ENCODE measurements at places on chromosomes 5 and 9.
A peak's percentile ranks its signal among the peaks of the same experiment; 100 is the strongest.

DNA sequence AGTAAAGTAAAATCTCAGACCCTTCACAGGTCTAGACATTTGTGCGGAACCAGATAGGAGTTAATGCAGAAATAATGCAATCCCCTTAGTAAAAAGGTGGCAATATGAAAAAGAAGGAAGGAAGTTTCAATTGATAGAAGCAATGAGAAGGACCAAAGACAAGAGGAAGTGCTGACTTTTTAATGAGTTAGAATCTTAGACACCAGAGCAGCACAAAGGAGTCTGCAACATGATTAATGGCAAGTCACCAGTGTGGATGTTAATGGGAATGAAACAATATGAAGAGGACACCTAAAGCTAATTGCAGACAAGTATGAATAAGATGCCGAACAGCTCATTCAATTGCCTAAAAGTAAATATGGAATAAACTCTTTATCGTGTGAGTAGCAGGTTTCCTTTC lies 50.9 kb downstream of the MEGF9 start:
- no peak for DNase-seq

GRCh38 chr9:134253606-134254205 lies 72.5 kb upstream of the RXRA start:
- no peak for DNase-seq

DNA sequence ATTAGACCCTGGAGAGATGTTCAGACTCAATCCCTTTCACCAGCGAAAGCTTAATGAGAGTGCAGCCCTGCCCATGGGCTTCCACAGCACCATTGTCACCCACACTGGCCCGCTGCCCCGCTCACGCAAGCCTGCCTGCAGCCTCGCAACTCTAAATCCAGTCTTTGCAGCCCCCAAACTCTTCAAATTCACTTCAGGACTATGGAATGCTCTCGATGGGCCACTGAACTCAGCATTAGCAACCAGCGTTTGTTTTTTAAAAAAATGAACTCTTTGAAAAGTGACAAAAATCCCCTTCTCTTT lies 17.1 kb downstream of the DCANP1 start:
- no peak for DNase-seq

DNA sequence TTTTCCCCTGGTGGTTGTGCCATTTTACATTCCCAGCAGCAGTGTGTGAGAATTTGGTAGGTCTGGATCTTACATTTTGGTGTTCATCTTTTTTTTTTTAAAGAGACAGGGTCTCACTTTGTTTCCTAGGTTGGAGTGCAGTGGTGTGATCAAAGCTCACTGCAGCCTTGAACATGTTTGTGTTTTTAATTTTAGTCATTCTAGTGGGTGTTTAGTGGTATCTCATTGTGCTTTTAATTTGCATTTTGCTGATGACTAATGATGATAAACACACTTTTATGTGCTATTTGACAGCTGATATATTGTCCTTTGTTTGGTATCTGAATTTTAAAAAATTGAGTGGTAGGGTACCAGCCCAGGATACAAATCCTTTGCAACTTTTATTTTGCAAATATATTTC lies 53.4 kb upstream of the POMT1 start:
- DNase-seq, result no peak

GRCh38 chr9:110337727-110338126 lies at the start of gene TXNDC8:
Gene TXNDC8, minus strand, starts transcription at chr9:110337863.
- DNase-seq, result no peak

- no peak for DNase-seq
Measured at GRCh38 chr5:35331956-35332950, 102.0 kb upstream of the PRLR start.

GRCh38 chr9:119026120-119026519 lies 343.1 kb downstream of the BRINP1 start:
- DNase-seq, result no peak

GRCh38 chr5:39176759-39177630 lies 42.4 kb downstream of the FYB1 start:
- peak; percentile 84 for DNase-seq

DNA sequence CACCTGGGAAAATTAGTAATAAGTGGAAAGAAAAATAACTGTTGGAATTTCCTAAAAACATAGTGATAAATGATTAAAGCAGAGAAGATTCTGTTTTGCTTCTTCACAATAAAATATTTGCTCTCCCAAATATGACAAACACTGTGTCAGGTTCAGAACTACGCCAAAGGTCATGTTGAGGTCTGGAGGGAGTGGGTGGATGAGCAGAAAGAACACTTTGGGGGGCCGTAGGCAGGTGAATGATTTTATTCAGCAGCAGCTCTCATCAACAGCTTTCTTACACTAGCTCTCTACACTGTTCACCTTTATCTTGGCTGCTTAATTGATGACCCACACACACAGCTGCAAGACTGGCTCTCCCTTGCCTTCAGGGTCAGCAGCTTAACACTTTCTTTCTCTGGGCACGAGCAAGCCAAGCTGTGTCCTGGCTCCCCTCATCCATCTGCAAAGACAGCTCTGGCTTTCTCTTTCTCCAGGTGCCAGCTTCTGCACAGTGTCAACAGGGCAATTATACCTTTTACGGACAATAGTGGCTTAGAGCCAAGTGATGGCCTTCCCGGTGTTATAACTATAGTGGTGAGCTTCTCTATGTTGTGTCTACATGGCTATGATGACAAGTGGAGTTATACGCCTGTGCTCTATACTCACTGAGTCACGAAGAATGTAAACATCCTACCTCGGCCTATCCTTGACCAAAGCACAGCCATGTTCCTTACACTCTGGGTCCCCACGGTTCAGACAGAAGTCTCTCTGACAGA lies 18.9 kb upstream of the GPX8 start:
- DNase-seq, result no peak

- DNase-seq, result no peak
Measured at GRCh38 chr9:36937951-36938350, 96.1 kb downstream of the PAX5 start.

DNA sequence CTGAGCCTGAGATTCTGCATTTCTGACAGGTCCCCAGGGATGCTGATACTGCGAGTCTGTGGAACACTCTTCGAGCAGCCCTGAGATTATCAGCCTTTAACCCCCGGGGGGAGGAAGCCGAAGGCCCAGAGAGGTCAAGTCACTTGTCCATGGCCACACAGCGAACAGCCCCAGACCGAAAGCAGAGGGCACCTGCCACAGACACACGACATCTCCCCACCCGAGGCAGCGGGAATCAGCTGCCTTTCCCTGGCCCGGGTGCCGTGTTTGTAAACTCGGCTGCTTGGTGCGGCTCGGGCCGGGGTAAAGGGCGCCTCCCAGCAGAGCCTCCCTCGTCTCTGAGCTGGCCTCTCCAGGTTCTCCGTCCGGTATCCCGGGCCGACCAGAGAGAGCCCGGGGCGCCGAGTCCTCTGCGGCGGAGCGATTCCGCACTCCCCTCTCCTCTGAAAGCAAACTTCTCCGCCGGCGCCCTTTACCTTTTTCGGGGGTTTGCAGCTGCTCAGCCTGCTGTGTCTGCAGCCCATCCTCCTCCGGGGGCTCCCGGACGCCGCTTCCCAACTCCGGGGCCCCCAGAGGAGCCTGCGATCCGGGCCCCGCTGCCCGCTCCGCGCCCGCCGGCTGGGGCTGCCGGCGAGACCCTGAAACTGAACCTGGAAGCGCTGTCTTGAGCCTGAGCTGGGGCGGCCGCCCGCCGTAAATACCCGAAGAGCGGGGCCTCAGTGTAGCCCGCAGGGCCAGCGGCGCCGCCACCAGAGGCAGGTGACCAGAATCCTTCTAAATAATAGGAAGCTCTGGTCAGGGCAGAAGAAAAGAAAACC lies at the start of gene CCDC69:
Gene CCDC69, minus strand, starts transcription at position 646 of the 818 bp plus-strand sequence. Its CDS starts 122 bp downstream, at position 524.
- DNase-seq, result peak; percentile 72

DNA sequence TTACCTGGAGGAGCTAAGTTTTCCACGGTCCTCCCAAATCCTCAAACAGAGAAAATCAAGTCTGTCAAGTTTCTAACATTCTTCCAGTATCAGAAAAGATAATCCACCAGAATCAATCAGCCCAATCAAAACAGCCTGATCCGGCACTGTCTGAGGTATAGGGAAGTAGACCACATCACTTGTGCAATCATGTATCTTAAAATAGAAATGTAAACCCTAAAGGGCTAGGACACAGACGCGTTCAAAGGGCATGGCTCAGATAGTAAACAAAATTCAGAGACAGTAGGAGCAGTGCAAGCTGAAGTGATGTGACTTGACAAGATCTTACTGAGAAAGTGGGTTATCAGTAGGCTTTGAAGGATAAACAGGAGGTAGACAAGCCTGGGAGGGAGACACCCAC lies 252.4 kb upstream of the DAPK1 start:
- DNase-seq, result no peak

- DNase-seq, result no peak
Measured at GRCh38 chr9:36039696-36040095, 3.0 kb downstream of the RECK start.

DNA sequence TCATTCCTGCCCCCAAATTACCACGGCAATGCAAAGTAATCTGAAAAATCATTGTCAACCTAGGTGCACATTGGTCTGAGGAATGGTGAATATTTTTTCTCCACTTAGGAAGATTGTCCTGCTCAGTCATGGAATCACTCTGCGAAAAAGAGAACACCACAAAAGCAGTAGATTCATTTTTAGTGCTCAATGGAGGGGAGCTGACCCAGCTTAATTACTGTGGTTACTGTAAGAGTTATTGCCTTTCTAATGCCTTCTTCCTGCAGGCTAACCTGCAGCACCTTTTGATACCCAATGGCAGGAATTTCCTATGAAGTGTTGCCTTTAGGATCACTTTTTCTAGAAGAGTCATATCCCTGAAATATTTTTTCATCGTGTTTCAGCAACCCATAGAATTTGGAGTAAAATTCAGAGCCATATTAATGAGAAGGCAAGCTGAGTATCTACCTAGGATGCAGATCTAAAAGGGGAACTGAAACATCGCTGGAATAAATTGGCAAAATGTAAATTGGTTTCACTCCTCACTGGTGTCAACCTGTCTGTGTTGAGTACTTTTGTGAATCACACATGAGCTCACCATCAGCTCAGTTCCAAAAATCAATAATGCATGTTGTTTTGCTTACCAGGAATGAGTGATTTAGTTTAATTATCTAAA lies 464.5 kb downstream of the CSNK1G3 start:
- no peak for DNase-seq

DNA sequence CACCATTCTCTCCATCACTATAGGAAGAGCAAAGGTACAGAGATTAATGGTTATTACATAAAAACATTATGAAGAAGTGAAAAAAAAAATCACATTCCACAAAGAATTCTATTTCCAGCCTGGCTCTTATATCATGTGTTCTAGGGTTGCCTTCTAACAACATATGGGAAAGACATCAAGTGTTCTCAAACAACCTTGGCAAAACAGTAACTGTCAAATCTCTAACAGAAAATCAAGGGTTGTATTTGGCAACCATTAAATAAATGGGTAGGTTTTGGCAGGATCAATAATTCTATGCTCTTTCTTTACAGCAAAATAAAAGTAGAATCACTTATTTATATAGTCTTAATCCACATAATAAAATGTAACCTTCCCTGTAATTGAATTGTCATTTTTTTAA lies 728.9 kb downstream of the MAT2B start:
- no peak for DNase-seq

GRCh38 chr5:112614986-112615385 lies 122.7 kb upstream of the APC start:
- DNase-seq, result no peak

GRCh38 chr5:157020002-157020401 lies 38.9 kb downstream of the HAVCR1 start:
- DNase-seq, result no peak

DNA sequence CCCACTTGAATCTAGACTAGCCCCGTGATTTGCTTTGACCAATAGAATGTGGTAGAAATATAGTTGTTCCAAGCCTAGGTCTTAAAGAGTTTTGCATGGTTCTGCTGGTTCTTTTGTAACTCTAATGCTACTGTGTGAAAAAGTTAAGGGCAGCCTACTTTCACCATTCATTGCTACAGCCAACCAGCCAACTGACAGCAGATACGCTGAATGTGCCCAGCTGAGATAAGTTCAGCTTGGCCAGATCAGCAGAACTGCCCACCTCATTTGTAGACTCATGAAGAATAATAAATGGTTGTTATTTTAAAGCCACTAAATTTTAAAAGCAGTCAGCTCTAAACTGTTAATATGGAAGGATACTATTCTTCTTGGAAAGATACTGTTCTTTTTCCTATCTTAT lies 23.9 kb downstream of the NR3C1 start:
- DNase-seq, result no peak

DNA sequence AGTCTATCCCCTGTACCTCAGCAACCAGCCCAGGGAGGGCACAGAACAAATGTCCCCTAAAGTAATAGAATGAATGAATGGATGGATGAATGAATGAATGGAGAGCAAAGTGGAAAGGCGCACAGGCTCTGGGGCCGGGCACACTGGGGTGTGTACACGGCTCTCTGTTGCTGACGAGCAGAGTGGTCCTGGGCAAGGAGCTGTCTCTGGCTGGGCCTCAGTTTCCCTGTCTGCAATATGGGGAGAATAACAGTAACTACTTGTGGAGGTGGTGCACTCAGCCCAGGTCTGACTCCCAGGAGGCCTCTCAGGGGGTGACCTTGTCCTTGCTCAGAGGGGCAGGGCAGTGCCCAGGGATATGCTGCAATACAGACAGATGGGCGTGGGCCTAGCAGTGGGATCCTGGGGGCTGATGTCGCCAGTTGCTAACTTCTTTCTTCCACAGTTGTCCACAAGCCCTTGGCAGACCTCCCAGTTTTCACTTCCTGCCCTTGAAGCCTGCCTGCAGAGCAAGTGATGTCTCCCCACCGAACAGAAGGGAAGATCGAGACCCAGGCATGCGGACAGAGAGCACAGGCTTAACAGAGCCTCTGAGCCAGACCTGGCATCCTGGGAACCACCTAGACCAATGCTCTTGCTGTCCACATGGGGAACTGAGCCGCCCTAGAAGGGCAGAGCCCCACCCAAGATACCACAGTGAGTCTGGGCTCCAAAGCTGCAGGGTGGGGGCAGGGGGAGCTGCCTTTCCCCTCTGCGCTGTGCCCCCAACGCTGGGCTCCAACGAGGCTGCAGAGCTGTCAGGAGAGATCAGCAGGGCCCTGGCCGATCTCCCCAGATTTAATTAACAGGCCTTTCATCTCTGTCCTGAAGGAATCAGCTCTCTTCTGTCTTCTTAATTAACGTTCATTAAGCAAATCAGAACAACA lies 13.6 kb upstream of the LAMC3 start:
- DNase-seq, result no peak

GRCh38 chr5:174323878-174324281 lies 278.4 kb downstream of the NSG2 start:
- no peak for DNase-seq

- DNase-seq, result no peak
Measured at GRCh38 chr5:152723482-152723881, 318.4 kb upstream of the NMUR2 start.

DNA sequence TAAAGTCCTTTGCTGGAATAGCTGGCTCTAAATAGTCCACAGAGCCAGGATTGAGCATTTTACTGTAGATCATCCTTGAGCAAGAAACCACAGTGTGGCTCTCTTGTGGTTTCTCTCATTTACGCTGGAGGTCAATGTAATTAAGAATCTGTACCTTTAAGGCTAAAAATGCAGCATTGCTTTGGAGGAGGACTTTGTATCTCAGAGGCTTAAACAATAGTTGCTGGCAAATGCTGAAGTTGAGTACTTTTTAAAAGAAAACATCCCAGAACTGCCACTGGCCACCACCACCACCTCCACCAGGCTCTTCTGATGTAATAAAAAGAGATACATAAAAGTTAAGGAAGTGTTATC lies 177.3 kb upstream of the ADAMTSL1 start:
- no peak for DNase-seq

Measured in CD8-positive, alpha-beta T cell (primary cell).